ENCODE measurements at places on chromosomes 12 and 14.

DNA sequence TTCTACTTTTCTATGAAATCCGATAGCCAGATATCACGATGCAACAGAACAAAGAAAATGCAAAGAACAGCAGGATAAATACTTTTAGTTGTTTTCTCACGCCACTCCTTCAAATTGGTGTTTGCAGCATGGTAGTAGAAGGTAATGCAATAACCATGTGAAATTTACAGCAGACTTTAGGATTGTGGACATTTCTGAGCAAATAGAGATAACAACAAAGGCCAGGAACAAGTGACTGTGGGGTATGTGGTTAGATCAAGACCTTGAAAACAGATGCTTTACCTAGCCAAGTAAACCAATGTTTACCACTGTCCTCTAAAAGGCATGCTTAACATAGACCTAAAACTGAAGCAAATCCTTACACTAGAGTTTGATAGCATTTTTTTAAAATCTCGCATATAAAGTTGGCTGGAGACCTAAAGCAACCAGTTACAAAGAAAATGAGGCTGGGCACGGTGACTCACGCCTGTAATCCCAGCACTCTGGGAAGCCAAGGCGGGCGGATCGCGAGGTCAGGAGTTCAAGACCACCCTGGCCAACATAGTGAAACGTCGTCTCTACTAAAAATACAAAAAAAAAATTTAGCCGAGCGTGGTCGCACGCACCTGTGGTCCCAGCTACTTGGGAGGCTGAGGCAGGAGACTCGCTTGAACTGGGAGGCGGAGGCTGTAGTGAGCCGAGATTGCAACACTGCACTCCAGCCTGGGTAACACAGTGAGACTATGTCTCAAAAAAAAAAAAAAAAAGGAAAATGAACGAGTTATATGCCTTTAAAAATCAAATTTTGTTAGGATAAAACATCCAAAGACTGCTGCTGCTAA, 123.2 kb upstream of the FOXN3 start:
- DNase-seq = no peak

GRCh38 chr14:49934646-49935045, 41.8 kb downstream of the ARF6 start:
- DNase-seq = no peak

- DNase-seq = no peak
Observed at GRCh38 chr12:130133851-130134562, 28.3 kb upstream of the FZD10 start.

DNA sequence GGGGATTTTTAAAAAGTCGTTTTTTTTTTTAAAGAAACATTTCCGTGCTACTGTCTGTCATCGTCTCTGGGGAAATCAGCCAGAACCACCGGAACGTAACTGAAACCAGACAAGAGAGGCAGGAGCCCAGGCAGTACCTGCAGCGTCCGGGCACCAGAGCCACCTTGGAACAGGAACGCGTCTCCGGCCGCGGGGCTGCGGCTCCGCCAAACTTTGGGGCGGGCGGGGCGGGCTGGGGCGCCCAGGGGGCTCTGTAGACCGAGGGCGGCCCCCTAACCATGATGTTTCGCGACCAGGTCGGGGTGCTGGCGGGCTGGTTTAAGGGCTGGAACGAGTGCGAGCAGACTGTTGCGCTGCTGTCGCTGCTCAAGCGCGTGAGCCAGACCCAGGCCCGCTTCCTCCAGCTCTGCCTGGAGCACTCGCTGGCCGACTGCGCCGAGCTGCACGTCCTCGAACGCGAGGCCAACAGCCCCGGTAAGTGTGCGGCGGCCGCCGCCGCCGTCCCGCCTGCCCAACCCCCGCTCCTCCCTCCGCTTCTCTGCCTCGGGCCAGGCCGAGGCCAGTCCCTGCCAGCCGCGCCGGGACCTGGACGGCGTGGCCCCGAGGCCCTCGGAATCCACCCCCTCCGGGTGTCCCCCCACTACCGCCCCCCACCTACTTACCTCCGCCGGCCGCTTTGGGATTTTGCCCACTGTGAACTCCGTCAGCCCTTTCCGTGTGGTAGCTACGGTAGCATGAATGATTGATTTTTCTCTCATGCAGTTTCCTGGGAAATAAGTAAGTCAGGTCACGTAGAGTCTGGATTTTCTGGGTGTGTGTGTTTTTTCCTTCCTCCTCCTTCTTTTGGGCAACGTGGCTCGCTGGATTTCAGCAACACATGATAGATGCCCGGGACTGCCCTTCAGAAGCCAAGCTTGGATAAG, 972 bp downstream of the SAMD4A start:
- DNase-seq = peak; percentile 27

DNA sequence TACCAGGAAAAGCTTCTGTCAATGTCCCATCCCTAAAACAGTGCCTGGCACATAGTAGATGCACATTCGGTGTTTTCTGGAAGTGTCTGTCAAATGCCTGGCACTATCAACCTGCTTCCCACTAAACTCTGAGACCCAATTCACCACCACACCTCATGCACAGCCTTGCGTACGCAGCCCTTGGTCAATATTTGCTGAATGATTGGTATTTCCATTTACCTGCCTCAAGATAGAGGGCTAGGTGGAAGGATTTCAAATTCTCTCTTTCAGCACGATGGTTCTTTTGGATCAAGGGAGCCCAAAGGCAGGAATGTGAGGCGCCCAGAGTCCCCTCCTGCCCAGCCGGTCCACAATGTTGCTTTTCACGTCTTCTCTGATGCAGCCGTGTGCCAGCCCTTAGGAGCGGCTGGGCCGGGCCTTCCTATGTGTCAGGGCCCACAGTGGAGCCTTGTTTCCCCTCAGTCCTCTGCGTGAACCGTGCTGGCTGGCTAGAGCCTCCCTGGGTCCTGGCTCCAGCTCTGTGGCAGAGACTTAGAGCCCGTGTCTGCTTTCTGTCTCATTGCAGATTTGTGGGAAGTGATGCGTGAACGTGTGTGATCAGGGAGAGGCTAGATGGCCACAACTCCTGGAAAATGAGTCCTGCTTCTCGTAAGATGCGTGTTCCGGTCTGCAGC, 99.9 kb upstream of the RFLNA start:
- no peak for DNase-seq
